Panc1 (cell line): ENCODE measurements at places on chromosomes 13 and 19.

DNA sequence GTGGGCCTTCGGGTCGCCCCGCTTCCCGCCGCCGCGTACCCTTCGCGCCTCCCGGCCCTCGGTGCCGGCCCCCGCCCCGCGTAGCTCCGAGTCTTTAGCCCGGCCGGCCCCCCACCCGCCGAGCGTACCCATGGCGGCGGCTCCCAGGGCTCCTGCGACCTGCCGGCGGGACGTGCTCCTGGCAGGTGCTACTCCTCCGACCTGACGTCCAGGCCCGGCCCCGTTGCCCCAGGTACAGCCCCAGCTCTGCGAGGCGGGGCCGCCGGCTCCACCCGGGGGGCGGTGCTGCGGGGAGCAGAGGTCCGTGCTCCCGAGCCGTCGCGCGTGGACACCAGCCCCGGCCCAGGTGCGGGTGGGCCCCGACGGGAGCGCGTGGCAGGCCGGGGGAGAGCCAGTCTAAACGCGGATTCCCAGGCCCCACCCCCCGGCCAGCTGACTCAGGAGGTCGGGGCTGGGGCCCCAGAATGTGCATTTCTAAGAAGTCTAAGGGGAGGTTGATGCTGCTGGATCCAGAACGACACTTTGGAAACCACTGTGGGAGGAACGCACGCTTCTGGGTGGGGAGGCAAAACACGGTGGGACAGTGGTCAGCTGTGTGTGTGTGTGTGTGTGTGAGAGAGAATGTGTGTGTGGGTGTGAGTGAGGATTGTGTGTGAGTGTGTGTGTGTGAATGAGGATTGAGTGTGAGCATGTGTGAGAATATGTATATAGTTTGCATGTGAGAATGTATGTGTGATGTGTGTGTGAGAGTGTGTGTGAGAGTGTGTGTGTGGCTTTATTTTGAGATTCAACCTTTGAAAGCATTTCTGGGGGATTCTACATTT is at the start of gene SLC15A1:
Gene SLC15A1, minus strand, starts transcription at position 206 of the 824 bp plus-strand sequence. Its CDS starts 74 bp downstream, at position 132.
- DNase-seq = no peak

DNA sequence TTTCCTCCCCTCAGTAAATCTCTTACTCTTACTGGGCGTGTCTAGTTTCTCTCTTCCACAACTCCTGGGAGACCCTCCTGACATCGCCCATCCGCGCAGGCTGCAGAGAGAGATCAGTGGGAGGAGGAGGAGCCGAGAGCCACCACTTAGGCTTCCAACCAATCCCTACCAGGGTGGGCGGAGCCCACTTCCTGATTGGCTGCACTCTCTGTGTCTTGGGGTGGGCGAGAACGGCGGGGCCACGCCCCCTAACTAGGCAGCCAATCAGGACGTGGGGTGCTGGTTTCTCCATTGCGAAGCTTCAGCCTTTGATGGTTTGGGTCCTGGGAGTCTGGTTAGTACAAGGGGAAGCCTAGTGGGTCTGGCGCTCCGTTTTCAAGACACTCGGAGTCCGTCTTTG is at the start of gene PMIS2:
Gene PMIS2, plus strand, starts transcription at position 326 of the 400 bp plus-strand sequence. CDS start 87 bp downstream, outside the sequence.
- DNase-seq = no peak

- no peak for DNase-seq
Observed at GRCh38 chr13:90272356-90272755, 1075.1 kb upstream of the MIR17HG start.

GRCh38 chr13:48653472-48653939 is at the start of gene CYSLTR2:
TSS of gene CYSLTR2 (plus strand) at chr13:48653929. CDS start at chr13:48706818, 52,889 bp downstream.
- DNase-seq = no peak

DNA sequence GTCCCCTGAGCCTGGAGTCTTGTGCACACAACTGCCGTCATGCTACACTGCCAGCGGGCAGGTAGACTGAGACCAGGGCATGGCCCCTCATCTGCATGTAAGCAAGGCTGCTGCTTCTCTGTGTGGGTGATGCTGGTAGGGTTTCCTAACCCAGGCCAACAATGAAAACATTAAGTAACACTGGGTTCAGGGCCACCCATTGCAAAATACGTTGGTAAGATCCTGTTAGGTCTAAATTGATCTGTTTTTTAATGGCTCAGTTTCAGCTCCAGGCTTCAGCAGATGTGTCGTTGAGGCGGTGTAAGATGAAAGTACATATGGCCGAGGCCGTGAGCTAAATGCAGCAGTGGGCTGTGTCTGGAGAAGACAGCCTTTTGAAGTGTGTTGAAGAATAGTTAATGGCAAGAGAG is 383.4 kb downstream of the IRS2 start:
- DNase-seq = no peak

- DNase-seq = no peak
Observed at GRCh38 chr13:44414716-44415115, 41.1 kb downstream of the SERP2 start.

DNA sequence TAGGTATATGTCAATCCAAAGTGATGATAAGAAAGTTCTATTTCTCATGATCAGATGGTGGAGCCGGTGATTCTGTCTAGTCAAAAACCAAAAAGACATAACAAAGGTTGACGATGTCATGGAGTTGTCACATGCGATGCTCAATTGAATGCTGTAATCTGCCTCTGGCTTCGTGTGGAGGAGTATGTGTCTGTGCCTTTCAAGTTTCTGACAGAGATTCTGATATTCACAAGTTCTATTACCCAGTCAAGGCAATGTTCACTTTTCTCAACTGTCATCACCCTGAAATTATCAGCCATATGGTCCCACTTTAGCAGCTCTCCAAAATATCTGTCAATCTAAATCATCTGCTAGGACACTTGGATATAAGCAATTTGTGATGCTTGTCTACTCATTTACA is 367.6 kb upstream of the PRR20A start:
- DNase-seq = no peak

- no peak for DNase-seq
Observed at GRCh38 chr19:46979126-46980105, 40.2 kb upstream of the NPAS1 start.

DNA sequence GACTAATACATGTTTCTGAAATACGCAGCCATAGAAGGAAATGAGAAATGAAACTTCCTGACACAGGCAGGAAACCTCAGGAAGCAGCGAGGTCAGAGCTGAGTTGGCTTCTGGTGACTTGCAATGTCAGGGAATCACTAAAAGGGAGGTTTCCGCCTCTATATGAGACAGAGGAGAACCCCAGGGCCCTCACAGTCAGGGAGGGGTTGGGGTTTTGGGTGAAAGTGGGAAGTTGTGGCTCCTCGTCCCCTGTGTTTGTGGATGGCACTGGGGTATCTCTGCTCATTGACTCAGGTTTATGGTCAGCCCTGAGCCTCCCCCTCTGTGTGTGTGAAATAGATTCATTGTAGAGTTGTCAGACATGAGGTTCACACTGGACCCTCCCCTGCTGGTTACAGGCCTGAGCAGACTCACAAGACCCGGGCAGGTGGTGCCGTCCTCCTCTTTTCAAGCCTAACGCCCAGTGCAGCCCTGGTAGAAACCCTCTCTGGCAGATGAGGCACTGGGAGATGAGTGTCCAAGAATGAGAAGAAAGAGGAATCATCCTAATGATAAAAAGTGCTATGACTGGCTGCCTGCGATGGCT is 5.5 kb upstream of the LILRA6 start:
- DNase-seq = no peak
